ENCODE measurements at places on chromosomes 12 and 14.
A peak's percentile ranks its signal among the peaks of the same experiment; 100 is the strongest.

DNA sequence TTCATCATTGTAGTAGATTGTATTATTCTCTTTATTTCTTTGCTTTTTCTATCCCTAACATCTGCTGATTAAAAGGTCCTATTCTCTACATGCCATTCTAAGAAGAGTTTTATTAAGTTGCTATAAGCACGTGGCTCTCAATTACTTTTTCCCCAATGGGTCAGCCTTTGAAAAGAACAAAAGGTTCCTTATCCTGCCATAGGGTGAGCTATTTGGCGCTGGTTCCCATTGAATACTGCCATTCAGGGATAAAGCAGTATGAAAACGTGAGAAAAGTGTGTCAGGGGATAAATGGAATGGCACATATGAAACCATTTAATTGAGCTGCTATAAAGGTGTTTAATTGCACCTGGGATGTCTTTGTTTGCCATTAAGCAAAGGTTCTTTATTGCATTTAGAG lies 80.9 kb downstream of the SYNE2 start:
- no peak for DNase-seq

DNA sequence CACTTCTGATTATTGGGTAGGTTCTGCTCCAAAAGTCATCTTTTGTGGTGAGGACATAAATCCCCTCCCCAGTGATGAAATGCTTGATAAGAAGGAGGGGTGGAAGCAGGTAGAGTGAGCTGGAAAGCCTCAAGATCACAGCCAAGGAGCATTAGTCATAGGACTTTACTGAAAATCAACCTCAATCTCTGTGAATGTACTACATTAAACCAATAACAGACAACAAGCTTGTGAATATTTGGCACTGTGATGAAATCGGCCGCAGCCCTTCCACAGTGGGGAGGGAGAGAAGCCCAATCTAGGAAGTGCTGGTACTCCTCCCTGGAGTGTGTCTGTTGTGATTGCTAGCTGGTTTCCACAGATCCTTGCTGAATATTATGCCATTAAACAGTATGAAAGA lies 41.2 kb upstream of the PTCSC3 start:
- DNase-seq = no peak

- no peak for DNase-seq
These were observed 19.9 kb downstream of the TTC7B start for GRCh38 chr14:90796329-90796728.

GRCh38 chr14:105072381-105072861 lies 7.2 kb upstream of the GPR132 start:
- no peak for DNase-seq

DNA sequence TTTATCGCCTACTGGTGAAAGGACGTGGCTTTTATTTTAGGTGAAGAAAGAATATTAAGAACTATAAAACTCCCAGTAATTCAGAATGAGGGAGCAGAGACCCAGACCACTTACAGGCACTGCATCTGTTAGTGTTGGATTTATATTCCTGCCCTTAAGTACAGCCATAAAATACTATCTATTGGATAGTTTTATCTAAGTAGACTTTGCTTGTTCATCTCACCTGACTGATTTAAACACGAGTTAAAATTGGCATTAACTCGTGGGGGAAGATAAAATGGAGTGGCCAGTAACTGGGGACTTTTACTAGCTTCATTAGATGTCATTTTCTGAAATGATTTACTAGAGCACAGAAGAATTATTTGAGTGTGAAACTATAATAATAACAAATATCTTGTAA lies 1377.5 kb upstream of the TMEM132C start:
- DNase-seq = no peak

- no peak for DNase-seq
These were observed 63.9 kb upstream of the GALNT9 start for GRCh38 chr12:132393245-132393795.

- DNase-seq = no peak
These were observed 47.3 kb downstream of the RPS29 start for GRCh38 chr14:49538852-49539251.

DNA sequence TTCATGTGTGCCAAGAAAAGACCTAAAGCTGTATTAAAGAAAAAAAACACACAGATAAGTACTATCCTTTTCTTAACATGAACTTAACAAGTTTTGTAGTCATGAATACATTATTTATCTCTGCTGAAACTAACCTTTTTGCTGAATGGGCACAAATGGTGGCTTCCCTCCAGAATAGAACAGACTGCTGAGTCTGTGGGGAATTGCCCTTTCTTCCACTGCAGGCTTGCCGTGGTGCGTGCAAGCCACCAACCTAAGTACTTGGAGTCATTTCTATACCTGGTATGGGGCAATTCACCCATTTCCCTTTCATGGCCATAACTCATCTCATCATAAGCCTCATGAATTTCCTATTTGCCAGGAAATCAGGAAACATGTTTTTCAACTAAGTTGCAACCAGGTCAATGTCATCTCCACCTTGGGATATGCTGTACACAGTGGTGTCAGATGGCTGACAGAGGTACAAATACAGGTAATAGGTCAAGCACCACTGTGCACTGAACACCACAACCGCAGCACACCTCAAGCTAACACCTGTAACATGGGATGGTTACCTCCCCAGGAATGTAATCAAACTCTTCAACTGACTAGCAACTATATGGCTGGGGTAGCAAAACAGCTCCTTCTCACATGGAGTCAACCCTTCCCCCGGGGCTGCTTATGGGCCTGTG lies 49.9 kb downstream of the CATSPERB start:
- no peak for DNase-seq

- DNase-seq = no peak
These were observed 132.8 kb downstream of the RMST start for GRCh38 chr12:97595426-97595831.

DNA sequence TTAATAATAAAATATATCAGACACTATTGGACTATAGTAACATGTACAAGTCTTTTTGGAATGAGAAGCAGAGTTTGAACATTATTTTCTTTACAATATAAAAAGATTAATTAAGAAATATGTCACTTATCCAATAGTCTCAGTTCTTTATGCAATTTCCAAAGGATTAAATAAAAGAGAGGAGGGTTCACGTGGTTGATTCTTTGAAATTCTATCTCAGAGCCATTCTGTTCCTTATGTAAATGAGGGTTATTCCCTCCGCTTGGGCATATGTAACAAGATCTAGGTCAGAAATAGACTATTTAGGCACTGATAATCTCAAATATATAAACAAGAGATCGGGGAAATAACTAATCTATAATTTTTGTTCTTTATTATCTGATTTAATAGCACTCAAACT lies 2.1 kb upstream of the TUBA1A start:
- no peak for DNase-seq

- DNase-seq = no peak
These were observed 234.3 kb downstream of the VRK1 start for GRCh38 chr14:97031530-97031929.

- DNase-seq = peak; percentile 1
These were observed 80.6 kb upstream of the PLEKHA5 start for GRCh38 chr12:19048943-19049342.

DNA sequence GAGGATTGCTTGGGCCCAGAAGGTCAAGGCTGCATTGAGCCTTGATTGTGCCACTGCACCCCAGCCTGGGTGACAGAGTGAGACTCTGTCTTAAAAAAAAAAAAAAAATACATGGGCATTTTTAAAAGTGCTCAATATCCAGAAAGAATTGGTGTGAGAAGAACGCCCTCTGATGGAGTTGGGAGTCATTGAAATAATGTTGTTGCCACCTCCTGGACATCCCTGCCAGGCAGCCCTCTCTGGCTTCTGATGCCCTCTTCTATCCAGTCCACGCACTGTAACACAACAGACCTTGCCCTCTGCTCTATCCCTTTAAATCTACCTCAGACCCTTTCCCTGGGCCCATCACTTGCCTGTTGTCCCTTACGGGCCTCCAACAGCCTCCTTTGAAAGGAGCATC lies 4.9 kb downstream of the PTGDR start:
- no peak for DNase-seq

DNA sequence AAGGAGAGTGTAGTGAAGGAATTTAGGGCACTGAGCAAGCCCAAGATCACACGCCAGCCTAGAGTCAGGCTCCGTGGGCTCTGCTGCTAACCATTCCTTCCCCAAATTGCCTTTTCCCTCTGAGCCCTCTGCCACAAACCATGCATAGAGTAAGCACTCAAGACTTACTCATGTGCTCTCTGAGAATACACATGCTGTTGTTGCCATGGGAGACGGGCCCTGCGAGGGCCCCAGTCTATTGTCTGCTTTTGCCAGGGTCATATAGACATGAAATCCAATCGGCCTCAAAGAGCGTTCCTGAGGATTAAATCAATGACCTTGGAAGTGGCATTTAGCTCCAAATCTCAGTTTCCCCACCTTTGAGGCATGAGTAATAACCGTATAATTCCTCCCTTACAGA lies 48.7 kb upstream of the WSCD2 start:
- no peak for DNase-seq

DNA sequence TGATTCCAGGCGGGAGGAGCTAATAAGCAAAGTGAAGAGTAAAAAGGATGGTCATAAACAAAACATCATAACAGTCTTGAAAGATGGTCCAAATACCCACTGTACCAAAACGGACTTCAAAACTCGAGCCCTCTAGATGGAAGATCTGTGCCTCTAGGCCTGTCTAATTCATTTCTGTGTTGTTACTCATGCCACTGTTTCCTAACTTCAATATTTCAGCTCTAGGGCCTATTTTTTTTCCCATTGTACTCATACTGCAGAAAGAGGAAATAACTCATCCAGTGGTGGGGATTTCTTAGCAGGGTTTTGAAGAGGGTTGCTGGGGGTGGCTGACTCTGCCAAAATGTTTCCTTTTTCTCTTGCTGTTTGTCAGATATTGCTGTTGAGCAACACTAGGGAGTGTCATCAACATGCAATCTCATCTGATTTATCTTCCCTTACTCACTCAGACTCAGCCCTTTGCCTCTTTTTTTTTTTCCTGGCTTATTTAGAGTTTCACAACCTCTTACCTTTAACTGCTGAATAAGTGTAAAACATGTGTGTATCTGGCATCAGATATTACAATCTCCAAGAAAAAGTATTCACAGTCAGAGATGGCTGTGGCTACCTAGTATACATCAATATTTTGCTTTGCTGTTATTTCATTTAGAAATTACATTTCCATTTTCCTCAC lies 189.6 kb downstream of the DUSP6 start:
- DNase-seq = peak; percentile 34

- no peak for DNase-seq
These were observed 9.1 kb downstream of the PTCSC3 start for GRCh38 chr14:36167431-36167830.

DNA sequence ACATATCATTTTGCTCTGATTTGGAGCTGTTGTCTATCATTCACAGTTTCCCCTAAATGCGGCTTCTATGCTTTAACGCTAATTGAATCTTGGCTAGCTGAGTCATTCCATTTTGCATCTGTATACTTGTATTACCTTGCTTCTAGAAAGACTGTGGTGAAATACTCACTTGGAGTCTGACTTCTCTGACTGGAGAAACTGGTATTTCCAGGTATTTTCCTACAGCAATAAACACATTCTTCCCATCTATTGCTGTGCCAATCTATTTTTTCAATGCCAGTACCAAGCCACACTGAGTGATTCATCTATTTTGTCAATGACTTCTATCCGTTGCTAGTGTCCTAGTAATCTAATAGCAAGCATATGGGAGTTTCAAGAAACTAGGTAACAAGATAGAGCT lies 76.0 kb upstream of the ST8SIA1 start:
- DNase-seq = no peak

Measured in activated CD4-positive, alpha-beta T cell treated with anti-CD3 and anti-CD28 coated beads for 4 hours (primary cell).